ENCODE measurements at places on chromosomes 1 and 21.

- DNase-seq, result no peak
Observed at GRCh38 chr1:16924216-16924918, 2.6 kb downstream of the CROCC start.

DNA sequence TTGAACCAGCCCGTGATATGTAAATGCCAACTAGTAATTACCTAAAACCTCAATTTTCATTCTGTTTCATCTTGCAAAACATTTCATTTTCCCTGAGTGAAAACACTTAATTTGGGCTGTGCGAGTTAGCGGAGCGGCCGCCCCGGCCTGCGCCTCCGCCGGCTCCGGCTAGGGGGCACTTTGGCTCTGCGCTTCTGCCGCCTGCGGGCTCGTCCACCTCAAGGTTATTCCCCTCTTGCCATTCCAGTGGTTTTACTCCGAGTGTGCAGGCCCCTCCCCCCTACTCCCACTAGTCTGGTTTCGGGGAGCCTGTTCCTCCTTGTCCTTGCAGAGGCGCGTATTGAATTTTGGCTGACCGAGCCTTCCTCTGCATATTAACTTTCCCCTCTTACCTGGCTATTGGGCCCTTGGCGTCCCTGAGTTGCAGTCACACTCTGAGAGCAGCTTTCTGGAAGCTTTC lies 55.6 kb downstream of the PEX14 start:
- DNase-seq, result no peak

DNA sequence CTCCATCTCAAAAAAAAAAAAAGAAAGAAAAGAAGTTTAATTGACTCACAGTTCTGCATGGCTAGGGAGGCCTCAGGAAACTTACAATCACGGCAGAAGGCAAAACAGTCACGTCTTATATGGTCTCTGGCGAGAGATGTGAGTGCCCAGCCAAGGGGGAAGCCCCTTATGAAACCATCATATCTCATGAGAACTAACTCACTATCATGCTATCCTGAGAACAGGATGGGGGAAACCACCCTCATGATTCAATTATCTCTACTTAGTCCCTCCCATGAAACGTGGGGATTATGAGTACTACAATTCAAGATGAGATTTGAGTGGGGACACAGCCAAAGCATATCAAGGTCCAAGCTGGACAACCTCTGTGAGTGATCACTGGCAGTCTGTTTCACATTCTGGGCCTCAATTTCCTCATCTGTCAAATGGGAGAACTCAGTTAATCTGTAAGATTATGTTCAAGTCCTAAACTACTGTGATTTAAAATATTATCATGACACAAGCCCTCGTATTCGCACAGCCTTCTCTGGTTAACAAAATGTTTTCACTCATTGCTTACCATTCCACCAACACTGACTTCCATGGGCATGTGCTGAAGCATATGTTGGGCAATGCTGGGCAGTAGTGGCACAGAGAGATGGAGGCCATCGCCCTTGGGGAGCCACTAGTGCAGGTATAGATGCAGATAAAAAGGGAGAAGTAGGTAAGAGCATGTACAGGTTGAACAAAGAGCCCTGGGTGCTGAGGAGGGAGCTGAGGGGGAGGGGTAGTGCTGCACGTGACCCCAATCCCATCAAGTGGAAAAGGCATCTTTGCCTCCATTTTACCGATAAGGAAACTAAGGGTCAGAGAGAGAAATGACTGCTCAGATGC lies 46.2 kb upstream of the SLC2A1 start:
- no peak for DNase-seq

DNA sequence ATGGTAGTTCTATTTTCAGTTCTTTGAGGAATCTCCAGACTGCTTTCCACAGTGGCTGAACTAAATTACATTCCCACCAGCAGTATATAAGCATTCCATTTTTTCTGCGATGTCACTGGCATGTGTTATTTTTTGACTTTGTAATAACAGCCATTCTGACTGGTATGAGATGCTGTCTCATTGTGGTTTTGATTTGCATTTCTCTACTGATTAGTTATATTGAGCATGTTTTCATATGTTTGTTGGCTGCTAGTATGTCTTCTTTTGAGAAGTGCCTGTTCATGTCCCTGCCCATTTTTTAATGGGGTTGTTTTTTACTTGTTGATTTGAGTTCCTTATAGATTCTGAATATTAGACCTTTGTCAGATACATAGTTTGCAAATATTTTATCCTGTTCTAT lies 87.9 kb downstream of the RPS6KC1 start:
- DNase-seq, result no peak
